ENCODE measurements at places on chromosomes 1 and 21. TPM values are rescaled to one million over a fixed set of nuclear protein-coding genes. Genes with fewer than 3 reads are reported as not detected.
A peak's percentile ranks its signal among the peaks of the same experiment; 100 is the strongest.

The CFAP298 gene
- polyA plus RNA-seq = 31.5 TPM

- DNase-seq = no peak
Measured at GRCh38 chr1:246425139-246425794, 81.8 kb downstream of the SMYD3 start.

The THEM5 gene
- 0.52 TPM for polyA plus RNA-seq

The LGR6 gene
- 0.21 TPM for polyA plus RNA-seq

- DNase-seq = no peak
Measured at GRCh38 chr1:30856260-30856790, 52.2 kb downstream of the SDC3 start.

DNA sequence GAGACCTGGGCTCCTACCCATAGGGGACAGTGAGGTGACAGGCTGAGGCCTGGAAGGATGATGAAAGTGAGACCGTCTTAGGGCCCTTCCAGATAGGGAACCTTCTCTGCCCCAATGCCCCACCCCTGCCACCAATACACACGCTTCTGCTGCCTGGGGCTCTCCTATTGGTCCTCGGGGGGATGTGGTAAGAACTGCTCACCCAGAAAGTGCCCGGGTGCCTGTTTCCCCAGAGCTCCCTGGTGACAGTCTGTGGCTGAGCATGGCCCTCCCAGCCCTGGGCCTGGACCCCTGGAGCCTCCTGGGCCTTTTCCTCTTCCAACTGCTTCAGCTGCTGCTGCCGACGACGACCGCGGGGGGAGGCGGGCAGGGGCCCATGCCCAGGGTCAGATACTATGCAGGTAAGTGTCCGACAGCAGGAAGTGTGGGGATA, 948 bp downstream of the SEMA4A start:
- DNase-seq = no peak

GRCh38 chr1:63592536-63593302, 492 bp upstream of the PGM1 start:
- DNase-seq = no peak

The ZDHHC18 gene
- polyA plus RNA-seq = 14.6 TPM

DNA sequence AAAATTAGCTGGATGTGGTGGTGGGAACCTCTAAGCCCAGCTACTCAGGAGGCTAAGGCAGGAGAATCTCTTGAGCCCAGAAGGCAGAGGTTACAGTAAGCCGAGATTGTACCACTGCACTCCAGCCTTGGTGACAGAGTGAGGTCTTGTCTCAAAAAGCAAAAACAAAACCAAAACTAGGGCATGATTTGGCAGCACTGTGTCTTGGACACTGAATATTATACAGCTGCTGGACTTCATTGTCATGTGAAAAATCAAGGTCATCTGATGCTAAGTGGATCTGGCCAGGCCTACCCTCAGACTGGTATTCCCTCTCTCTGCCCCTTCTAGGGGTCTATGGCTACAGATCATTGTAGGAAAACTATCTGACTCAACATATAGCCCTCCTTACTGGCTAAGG, 55.2 kb upstream of the MRPS6 start:
- DNase-seq = no peak

- no peak for DNase-seq
Measured at GRCh38 chr1:110875216-110875731, 2.3 kb downstream of the CD53 start.

The CELA2B gene
- 2.9 TPM for polyA plus RNA-seq

DNA sequence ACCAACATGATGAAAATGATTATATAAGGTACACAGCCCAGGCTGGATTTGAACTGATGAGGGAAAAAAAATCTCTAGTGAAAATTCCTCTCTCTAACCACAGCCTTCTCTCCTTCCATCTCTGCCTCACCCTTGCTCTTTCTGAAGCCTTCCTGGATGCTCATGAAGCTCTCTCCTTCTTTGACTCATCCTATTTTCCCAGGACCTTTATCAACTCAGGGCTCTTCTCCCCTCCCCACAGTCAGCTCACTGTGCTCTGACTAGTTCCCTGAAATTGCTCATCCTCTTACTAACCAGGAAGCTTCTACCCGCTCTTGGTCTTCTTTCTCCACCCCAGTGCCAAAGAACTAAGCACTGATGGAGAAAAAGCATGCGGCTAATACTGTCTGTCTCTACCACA, 46.4 kb upstream of the ERG start:
- no peak for DNase-seq

GRCh38 chr1:197683280-197683679, 92.0 kb downstream of the DENND1B start:
- no peak for DNase-seq

DNA sequence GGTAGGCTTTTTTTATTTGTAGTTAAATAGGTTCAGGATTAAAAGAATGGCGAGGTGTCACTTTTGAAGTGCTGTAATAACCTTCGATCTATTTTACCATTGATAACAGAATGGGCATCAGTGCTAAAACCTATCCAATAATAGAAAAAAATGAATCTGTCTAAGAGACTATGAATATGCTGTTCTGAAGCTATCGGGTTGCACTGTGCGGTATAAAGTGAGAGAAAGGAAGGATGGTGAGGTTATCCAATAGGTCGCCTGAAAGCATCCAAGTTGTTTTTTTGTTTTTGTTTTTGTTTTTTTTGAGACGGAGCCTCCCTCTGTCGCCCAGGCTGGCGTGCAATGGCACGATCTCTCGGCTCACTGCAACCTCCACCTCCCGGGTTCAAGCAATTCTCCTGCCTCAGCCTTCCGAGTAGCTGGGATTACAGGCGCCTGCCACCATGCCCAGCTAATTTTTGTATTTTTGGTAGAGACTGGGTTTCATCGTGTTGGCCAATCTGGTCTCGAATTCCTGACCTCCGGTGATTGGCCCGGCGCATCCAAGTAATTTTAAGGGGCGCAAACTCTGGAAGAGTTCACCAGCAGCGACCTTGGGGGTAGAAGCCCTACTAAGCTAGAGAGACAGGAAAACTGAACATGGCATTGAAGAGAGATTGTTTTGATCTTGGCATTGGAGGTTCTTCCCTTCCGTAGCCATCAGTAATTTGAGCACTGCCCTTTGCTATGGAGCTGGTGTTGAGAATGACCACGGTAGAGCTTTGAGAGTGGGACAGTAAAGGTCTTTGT, 8.7 kb upstream of the MDM4 start:
- DNase-seq = peak; percentile 64

- peak; percentile 88 for DNase-seq
Measured at GRCh38 chr1:156502894-156503697, 2.5 kb upstream of the MEF2D start.

The CELA3B gene
- polyA plus RNA-seq = not detected

The C8B gene
- not detected for polyA plus RNA-seq

DNA sequence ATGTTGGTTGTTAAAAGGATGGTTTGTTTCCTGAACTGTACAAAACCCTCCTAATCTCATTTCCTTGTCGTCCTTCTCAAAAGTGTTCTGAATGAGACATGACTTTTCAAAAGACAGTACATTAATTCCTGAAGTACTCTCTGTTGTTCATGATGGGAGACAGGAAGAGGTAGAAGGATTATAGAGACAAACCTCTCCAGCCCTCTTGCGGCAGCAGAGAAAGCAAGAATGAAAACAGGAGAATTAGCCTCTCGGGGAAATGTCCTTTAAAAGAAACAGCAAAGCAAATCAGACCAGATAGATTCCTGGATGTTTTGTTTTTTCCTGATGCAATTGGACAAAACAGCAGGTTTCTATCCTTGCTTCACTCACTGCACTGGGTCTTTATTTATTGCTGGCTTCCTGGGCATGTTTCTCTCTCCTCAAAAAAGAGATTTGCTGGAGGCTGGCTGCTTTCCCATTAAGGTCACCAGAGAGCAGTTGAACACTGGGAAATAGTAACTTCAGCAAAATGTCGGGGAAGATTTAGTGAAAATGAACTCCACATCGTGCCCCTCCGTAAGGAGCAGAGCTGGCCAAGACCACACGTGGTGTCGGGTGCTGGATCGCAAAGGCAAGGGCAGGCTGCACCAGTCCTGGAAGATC, 145.8 kb upstream of the SYT6 start:
- no peak for DNase-seq

DNA sequence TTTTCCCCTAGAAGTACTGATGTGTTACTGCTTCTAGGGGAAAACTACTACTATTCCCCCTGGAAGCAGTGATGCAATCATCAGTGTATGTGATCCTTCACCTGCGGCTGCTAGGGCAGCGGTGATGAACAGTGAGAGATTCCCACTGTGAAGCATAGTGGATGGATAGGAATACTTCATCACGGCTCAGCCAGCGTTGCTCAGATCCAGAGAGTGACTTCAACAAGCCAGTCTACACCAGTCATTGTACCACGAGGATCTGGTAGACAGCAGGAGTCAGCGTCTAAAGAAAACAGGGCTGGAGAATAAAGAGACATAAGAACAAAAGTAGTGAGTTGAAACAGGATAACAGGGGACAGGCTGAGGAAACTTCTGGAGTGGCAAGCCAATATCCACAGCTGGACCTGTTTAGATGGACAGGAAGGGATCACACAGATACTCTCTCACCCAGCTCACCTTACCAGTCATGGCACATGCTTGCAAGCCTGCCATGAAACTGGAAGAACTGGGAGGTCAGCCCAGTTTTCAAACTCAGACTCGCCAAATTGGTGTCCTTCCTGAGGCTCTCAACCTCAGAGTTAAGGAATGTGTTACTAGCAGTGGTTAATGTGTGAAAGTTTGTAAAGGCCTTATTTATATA, 42.4 kb upstream of the LRRC52 start:
- DNase-seq = no peak

- DNase-seq = no peak
Measured at GRCh38 chr1:184176058-184176457, 124.5 kb downstream of the TSEN15 start.

The RNPEP gene
- 20.6 TPM for polyA plus RNA-seq

The NECTIN4 gene
- not detected for polyA plus RNA-seq

GRCh38 chr1:218711001-218711400, 365.9 kb downstream of the TGFB2 start:
- no peak for DNase-seq

- DNase-seq = peak; percentile 35
Measured at GRCh38 chr21:37758982-37759381, 157.3 kb downstream of the KCNJ6 start.

DNA sequence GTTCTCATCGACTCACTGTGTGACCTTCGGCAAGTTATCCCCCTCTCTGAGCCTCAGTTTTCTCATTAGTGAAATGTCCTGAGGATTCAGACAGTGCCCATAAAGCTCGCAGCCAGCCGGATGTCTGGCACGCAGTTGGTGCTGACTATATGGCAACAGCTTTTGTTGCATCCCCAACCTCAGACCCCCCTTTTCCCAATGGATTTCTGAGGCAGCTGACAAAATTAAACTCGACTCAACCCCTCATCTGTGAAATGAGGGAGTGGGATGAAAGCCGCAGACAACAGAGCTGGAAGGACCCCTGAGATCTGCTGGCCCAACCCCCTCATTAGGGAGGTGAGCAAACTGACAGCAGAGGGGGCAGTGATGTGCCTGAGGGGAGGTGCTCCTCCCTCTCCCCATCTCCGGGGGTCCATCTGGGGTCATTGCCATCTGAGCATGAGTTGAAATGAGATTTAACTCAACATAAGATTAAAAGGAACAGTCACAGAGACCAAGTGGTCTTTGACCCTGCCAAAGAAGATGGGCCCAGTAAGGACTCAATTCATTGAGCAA, 40.4 kb downstream of the NKAIN1 start:
- no peak for DNase-seq

DNA sequence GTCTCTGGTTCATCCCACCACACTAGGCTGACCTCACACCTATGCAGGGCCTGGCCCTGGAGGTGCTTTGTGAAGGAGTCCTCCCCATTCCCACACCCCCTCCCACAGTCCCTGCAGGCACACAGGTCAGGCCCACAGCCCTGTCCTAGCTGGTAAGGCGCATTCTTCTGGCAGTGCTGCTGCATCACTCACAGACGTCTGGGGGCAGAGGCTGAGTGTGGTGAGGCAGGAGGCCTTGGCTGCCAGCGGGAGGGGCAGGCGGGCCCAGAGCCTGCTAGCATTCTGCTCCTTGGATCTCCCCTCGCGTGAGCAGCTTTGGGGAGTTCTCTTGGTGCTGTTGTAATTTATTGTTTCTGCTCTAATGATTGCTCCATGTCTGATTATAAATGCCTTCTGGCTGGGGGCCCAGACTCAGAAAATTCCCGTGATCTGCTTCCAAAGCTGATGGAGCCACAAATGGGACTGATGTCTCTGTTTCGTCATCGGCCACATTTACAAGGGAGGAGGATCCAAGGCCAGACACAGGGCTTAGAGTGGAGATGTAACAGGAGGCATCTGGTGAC, 62.9 kb downstream of the TRABD2B start:
- DNase-seq = peak; percentile 59

GRCh38 chr1:240496941-240497340, 115.0 kb downstream of the GREM2 start:
- DNase-seq = no peak

GRCh38 chr1:207058878-207059867, 6.1 kb downstream of the PFKFB2 start:
- DNase-seq = no peak

The TMEM82 gene
- polyA plus RNA-seq = not detected

The CELA3A gene
- polyA plus RNA-seq = not detected

DNA sequence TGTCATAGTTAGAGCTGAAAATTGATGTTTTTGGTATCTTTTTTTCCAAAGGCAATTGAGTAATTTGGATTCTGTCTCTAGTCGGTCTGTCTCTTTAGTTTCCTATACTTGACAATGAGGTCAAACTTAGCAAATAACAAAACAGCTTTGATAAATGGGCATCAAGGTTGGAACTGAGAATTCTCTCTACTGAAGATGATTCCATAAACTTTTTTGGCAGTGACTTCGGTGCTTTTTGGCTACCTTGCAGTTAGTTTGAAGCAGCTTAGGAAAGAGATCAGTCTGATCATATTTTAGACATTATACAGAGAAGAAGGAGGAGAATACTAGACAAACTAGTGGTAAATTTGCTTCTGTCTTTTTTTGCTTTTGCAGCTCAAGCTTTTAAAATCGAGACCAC, 559 bp downstream of the VCAM1 start:
- DNase-seq = no peak

GRCh38 chr1:76210160-76210559, 135.6 kb downstream of the ST6GALNAC3 start:
- DNase-seq = no peak

DNA sequence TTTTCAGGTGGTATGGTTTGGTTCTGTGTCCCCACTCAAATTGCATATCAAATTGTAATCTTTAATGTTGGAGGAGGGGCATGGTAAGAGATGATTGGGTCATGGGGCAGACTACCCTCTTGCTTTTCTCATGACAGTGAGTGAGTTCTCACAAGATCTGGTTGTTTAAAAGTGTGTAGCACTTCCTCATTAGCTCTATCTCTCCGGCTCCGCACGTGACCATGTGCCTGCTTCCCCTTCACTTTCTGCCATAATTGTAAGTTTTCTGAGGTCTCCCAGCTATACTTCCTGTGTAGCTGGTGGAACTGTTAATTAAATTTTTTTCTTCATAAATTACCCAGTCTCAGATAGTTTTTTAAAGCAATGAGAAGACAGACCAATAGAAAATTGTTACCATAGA, 843.2 kb downstream of the AMY1C start:
- DNase-seq = no peak

The ABCG1 gene
- polyA plus RNA-seq = 5.1 TPM

DNA sequence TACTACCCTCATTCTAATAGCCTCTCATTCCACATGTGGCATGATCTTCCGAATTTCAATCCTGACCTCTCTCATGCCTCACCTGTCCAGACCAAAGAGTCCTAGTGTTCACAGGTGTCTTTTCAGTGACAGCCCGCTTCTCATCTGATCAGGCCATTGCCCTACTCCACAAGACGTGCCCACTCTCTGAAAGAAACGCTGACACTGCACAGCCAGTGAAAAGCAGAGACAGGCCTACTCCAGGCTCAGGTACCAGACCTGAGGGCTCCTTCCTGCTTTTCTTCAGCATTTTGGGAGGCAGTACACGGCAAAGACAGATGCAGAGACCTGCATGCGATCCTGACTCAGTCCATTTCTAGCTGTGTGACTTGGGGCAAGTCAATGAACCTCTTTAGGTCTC, 43.0 kb downstream of the SUSD4 start:
- DNase-seq = no peak
